Neural progenitor cell (in vitro differentiated cells): ENCODE measurements at places on chromosomes 16 and 17. TPM values are rescaled to one million over a fixed set of nuclear protein-coding genes. Genes with fewer than 3 reads are reported as not detected.

Gene CD79B
- total RNA-seq: 1.6 TPM in 1 of 2 replicates, not detected in the other

Gene C16orf89
- 0.37 and 1.0 TPM in 2 replicates for total RNA-seq

DNA sequence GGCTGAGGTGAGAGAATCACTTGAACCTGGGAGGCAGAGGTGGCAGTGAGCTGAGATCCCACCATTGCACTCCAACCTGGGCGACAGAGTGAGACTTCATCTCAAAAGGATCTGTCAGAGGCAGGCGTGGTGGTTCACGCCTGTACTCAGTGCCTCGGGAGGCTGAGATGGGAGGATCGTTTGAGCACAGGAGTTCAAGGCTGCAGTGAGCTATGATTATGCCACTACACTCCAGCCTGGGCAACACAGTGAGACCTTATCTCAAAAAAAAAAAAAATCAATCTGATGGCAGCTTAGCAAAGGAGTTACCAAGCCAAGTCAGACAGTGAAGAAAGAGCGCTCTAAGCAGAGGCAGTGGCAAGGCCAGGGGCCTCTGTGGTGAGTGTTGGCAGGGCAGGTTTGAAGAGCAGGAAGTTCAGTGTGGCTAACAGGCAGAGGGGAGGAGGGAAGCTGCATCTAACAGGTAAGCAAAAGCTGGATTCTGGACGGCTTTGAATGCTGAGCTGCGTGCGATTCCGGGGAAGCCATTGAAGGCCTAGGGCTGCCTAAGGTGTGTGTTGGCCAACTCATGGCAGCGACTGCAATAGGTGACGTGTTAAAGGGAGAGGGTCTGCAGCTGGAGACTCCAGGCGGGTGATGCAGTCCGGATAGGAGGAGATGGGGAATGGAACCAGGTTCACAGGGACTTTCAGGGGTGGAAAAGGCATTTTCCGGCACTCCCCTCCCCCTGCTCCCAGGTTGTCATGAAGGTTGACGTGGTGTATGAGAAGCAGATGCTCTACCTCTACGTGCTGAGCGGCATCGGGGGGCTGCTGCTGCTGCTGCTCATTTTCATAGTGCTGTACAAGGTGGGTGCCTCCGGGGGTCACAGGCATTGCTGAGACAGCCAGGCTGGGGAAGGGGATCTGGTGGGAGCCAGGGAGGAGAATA is 7.0 kb downstream of the ZNF768 start:
- no peak overlapping the region for H3K4me3 ChIP-seq
- no peaks in the 10 kb centered on the region for H3K4me1 ChIP-seq
- H3K27me3 ChIP-seq: no peaks in the 10 kb centered on the region
- DNase-seq: no peak
- no peak overlapping the region for H3K27ac ChIP-seq

Gene PRRT2
- total RNA-seq: 23.5 and 71.4 TPM in 2 replicates

DNA sequence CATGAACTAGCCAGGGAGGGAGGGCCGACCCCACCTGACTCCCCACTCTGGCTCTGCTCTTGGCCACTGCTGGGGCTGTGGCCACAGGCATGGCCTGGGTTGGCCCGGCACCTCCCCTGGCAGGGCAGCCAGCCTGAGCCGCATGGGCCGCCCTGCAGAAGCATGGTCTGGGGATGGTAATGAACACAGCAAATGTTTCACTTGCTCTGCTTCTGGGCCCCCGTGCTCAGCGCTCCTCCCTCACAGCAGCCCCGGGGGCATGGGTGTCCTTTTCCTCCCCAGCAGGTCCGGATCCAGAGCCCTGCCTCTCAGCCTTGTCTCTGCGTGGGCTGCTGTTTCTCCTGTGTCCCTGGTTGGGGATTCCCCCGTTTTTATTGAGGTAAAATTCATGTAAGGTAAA is 30.9 kb upstream of the KCNJ12 start:
- H3K36me3 ChIP-seq: no peaks in the 10 kb centered on the region
- no peak overlapping the region for H3K4me3 ChIP-seq
- H3K27ac ChIP-seq: no peak overlapping the region
- no peak for DNase-seq

Gene PRR29
- total RNA-seq: 0.95 and 1.5 TPM in 2 replicates

Gene E4F1
- 7.4 and 37.7 TPM in 2 replicates for total RNA-seq

GRCh38 chr16:81279392-81279791 is 35.4 kb upstream of the GAN start:
- no peak for DNase-seq
- no peaks in the 10 kb centered on the region for H3K4me1 ChIP-seq
- no peaks in the 10 kb centered on the region for H3K27me3 ChIP-seq
- H3K36me3 ChIP-seq: no peaks in the 10 kb centered on the region
- H3K4me3 ChIP-seq: no peak overlapping the region
- H3K27ac ChIP-seq: no peak overlapping the region

Gene GPRC5B
- 21.1 and 32.2 TPM in 2 replicates for total RNA-seq

DNA sequence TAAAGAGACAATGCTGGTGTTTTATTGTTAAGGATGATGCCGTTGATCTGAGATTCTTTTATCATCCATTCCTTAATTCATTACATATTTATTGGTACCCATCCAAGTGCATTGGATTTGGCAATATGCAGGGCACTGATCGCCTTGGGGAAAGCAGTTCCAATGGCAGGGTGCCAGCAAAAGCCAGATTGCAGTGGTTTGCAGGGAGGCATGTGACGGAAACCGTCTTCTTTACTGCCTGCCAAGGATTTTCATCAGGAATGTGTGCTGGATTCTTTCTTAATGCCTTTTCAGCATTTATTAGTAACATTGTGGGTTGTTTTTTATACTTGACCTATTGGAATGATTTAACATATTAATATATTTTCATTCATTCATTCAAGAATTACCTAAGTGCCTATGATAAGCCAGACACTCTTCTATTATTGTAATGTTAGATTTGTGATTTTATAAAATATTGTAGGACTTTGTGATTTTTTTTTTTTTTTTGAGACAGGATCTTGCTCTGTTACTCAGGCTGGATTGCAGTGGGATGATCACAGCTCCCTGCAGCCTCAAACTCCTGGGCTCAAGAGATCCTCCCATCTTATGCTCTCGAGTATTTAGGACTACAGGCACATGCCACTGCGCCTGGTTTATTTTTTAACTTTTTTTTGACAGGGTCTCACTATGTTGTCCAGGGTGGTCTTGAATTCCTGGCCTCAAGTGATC is 93.4 kb upstream of the TNRC6A start:
- no peak overlapping the region for H3K27ac ChIP-seq
- no peaks in the 10 kb centered on the region for H3K4me1 ChIP-seq
- H3K4me3 ChIP-seq: no peak overlapping the region
- no peaks in the 10 kb centered on the region for H3K36me3 ChIP-seq

- H3K4me3 ChIP-seq: no peak overlapping the region
- no peaks in the 10 kb centered on the region for H3K36me3 ChIP-seq
- peaks cover 68% of the 10 kb centered on the region for H3K4me1 ChIP-seq
- H3K27ac ChIP-seq: no peak overlapping the region
Measured at GRCh38 chr17:27491713-27492190, 35.5 kb downstream of the KSR1 start.

DNA sequence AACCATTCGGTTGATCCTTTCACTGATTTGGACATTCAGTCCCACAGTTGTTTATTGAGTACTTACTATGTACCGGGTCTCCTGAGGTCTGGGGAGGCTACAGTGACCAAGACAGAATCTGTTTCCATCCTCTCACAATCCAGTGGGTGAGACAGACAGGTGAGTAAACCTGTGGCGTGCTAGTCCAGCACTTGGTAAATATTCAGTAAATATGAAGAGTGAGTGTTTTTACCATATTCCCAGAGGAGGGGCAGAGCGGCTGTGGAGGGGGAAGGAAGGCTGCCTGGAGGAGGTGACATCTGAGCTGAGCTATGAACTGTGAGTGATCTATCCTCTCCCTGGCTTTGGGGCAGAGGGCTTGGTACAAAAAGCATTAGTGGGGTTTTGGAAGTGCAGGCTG is 31.4 kb downstream of the CCR7 start:
- H3K27me3 ChIP-seq: no peaks in the 10 kb centered on the region
- no peak overlapping the region for H3K4me3 ChIP-seq
- no peak overlapping the region for H3K27ac ChIP-seq
- no peak for DNase-seq
- H3K36me3 ChIP-seq: no peaks in the 10 kb centered on the region
